ENCODE measurements at places on chromosomes 3 and 15.

- DNase-seq: peak; percentile 36
These were observed 165.1 kb upstream of the UBE2E1 start for GRCh38 chr3:23640471-23641146.

- DNase-seq: no peak
These were observed 213.9 kb downstream of the CLSTN2 start for GRCh38 chr3:140148824-140149390.

DNA sequence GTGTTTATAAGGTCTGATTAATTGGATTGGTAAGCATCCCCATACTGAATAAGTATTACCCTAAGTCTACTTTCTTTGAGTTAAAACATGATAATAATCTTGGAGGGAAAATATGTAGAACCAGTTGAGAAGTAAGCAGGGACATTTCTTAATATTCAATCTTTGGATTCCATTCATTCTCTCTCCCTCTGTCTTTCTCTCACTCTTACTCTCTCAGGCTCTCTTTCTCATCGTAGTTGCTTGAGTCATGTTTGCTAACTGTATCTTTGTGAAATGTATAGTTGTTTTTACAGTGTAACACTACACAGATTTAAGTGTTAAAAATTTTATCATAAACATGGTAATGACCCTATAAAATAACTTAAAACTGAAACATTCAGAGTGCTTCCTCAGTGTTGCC lies 163.8 kb downstream of the RSRC1 start:
- DNase-seq: no peak

DNA sequence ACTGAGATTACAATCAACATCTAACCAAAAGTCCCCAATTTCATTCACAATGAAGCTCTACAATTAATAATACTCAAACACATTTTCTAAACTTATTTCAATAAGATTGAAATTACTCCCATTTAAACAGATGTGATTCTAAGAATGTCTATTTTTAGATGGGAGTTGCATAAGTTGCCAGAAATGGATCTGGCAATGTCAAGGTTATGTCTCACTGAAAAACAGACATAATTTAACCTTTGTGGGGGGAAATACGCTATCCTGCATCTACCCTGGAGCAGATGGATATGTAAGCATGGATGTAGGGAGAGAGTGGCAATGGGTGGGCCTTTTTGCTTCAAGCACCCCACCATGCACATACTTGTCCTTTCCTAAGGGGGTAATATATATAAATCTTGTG lies 6.7 kb upstream of the EIF1B start:
- DNase-seq: peak; percentile 17

DNA sequence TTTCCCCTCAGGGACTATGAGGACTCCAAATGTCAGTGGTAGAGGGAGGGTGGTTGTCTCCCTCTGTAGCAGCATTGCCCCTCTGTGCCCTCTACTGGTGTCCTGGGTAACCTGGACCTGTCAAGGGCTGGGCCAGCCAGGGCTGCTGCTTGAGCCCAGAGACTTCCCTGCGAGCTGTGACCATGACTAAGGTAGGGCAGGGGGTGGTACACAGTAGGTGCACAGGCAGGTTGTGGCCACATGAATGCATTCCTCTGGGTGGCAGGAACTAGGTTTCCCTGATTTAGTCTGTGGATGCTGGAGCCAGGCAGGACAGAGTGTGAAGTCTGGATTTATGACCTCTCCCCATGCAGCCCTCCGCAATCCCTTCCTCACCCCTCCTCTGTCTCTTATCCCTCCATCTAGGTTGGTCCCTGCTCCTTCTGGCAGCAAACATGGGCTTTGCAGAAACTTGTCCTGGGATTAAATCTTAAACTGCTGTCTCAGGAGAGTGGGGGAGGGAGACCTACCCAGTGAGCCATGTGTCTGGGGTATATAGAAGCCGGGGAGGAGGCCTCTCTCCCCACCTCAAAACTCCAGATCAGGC lies 8.7 kb upstream of the SEMA3F start:
- no peak for DNase-seq

DNA sequence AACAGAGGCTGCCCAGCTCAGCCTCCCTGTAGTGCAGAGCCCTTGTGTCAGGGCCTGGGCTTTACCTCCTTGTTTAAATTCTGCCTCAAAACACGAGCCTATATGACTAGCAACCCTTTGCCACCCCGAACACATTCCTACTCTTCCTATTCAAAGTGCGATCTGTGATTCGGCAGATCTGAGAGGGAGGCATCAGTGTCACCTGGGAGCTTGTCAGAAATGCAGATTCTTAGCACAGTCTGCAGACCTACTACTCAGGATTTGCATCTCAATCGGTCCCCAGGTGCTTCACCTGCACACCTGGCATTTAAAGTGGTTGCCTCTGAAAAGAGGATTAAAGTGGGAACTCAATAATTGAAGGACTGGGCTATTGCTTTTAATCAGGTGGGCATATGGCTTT lies 273.2 kb upstream of the TOPAZ1 start:
- DNase-seq: no peak

DNA sequence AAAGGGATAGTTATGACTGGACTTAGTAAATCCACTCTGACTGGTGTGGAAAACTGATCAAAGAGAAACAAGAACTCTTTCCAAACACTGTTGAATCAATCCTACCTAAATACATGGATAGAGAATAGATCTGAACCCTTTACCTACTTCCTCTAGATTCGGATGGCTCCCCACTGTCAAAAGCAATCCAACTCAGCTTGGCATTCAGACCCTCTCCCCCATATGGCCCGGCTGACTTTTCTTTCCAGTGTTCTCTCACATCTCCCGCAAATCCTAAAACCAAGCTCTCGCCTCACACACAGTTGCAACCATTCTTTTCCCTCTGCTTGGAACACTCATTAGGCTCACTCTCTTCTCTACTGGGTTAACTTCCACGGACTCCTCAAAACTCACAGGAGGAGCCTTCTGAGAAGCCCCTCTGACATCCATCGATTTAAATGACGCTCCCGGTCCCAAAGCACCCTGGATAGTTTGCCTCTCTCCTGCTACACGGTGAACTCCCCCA lies 639 bp downstream of the SPICE1 start:
- no peak for DNase-seq

GRCh38 chr15:66847565-66847991 lies 145.5 kb downstream of the SMAD6 start:
- no peak for DNase-seq

- no peak for DNase-seq
These were observed 81.4 kb upstream of the CRBN start for GRCh38 chr3:3260870-3261269.

GRCh38 chr3:70990185-70990584 lies 593.3 kb downstream of the FOXP1 start:
- DNase-seq: no peak

DNA sequence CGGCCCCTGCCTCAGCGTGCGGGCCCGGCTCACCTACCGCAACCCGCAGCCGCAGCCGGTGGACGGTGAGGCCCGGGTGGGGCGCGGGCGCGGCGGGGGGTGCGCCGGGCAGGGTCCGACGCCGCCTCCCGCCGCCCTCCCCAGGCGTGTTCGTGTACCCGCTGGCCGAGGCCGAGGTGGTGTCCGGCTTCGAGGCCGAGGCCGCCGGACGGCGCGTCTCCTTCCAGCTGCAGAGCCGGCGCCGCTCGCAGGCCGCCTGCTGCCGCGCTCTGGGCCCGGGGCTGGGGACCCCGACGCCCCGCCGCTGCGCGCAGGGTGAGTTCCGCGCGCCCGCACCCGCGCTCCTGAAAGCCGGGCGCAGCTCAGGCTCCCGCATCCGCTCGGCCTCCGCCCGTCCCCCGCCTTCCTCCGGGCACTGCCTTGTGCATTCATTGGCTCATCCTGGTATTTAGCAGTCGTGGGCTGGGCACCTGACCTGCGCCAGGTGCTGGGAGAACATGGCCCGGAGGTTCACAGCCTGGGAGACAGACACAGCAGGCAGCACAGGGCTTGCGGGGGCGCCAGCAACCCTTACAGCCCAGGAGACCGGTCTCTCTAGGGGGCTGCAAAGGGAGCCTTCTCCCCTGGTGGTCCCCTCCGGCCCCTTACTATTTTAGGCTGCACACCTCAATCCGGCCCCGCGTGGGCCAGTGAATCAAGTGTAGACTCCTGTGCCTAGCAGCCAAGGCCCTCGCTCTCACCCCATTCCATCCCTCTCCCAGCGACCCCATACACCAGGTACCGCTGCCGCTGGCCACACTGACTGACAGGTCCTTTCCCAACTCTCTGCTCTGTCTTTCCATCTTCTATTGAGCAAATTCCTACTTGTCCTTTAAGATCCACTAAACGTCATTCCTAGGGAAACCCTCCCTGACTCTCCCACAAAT lies 1.5 kb downstream of the VWA5B2 start:
- peak; percentile 20 for DNase-seq

- no peak for DNase-seq
These were observed 106.4 kb upstream of the RASGRP1 start for GRCh38 chr15:38671006-38671387.

GRCh38 chr3:41482134-41482533 lies 282.8 kb downstream of the CTNNB1 start:
- no peak for DNase-seq

- DNase-seq: no peak
These were observed 57.8 kb downstream of the IMPG2 start for GRCh38 chr3:101262393-101263240.

- peak; percentile 60 for DNase-seq
These were observed 83.0 kb downstream of the CRYGS start for GRCh38 chr3:186461141-186461540.

DNA sequence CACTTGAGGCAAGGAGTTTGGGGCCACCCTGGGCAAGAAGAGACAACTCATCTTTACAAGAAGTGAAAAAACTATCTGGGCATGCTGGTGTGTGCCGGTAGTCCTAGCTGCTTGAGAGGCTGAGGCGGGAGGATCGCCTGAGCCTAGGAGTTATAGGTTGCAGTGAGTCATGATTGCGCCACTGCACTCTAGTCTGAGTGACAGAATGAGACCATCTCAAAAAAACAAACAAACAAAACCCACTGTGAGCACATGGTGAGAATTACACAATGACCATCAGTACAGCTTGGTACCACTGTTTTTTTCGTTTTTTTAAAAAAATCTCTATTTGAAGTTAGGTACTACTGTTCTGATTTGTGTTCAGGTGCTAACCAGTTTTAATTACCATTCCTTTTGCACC lies 13.6 kb downstream of the VPS39 start:
- DNase-seq: no peak

GRCh38 chr15:47812470-47812999 lies 95.2 kb downstream of the SEMA6D start:
- DNase-seq: no peak

DNA sequence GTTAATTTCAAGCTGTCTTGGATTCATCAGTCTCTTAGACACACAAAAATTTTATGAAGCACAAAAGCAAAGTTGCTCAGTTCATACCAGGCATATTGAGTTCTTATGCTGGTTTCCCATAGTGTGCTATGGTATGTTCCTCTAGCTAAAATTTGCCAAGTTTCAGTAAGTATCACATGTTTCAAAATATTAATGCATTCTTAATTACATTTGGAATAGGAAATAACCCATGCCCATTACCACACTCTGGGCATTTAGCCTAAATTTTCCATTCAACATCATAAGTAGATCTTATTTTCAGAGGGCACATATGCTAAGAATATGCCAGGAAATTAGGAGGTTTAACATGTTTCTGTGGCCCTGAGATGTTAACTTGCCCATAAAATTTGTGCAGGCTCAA lies 289.9 kb downstream of the SHOX2 start:
- no peak for DNase-seq

DNA sequence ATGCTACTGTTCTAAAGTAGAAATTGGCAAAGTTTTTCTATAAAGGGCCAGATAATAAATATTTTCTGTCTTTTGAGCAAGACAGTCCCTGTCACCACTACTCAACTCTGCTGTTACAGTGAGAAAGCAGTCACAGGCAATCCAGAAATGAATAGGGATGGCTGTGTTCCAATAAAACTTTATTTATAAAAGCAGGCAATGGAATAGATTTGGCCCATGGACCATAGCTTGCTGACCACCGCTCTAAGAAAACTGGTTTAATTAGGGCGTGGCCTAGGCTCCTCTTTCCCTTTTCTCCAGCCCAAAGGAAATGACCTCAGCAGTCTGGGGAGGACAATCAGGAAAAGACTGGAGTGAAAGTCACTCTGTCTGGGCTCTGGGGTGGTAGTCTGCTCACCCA lies 183.8 kb downstream of the MEGF11 start:
- DNase-seq: no peak

DNA sequence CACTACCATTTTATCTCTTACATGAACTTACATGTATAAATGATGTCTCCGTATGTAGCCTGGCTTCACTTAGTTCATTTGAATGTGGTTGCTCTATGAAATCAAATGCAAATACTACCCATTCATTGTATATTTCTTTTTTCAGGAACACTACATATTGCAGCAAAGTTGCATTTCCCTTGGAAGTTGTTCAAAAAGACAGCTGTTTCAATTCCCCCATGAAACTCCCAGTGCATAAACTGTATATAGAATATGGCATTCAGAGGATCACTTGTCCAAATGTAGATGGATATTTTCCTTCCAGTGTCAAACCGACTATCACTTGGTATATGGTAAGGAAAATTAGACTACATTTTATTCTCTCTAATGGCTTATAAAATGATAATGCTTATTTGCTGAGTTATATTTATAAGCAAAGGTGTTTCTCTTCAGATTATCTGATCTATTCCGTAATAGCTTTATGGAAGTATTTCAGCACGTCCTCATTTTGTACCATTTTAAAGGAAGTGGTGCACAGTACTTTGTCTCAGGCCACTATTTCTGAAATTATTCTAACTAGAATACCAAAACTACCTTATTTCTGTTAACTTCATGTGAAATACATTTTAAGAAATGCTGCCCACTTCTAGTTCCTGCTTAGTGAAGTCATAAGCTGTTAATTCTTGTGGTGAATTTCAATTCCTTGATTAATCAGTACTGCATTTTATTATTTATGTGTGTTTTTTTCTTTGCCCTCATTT lies 95.1 kb downstream of the IL1RAP start:
- no peak for DNase-seq
